ENCODE measurements at places on chromosomes 1 and 21.

GRCh38 chr1:58704616-58705021 lies 4.8 kb upstream of the MYSM1 start:
- DNase-seq = no peak

- peak; percentile 82 for DNase-seq
These were observed 188.3 kb upstream of the PALMD start for GRCh38 chr1:99457381-99458165.

DNA sequence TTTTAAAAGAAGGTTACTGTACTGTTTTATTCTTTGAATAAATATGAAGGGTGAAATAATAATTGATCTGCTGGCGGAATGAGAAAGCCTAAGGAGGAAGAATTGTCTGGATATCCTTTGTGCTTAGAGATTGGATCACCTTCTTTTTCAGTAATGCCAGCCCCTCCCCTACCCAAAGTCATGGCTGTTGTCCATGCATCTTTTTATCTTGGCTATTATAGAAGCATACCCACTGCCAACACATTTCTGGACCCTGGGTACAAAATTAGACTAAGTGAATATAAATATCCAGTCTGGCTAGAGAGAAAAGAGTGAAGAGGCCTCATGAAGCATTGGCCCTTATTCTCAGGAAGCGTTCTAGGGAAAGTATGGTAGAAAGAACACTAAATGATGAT lies 28.1 kb downstream of the AK4 start:
- no peak for DNase-seq

GRCh38 chr1:106619080-106619826 lies 437.2 kb upstream of the PRMT6 start:
- DNase-seq = no peak

DNA sequence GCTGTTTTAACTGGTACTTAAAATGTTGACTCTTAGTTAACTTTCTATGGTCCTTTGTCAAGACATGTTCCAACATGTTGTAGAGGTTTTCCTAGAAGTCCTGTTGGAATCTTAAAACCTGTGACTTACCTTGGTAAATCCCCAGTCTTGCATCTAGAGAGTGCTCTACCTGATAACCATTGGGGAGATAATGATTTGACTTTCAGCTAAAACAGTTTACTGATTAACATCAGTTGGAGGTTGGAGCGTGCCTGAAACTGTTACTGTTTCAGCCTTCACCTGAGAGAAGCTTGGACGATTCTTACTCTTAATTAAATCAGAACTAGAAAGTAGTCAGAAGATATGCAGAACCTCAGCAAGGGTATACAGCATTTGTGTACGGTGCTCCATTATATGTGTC lies 8.8 kb downstream of the MDM4 start:
- no peak for DNase-seq
